Activated CD4-positive, alpha-beta T cell treated with anti-CD3 and anti-CD28 coated beads, Interleukin-2, Interleukin-6, amounts not matched to agents 100 ng/mL and 50 ng/mL, durations not matched to agents 16 hours and 8 hours (primary cell): ENCODE measurements at places on chromosomes 7 and 10.
A peak's percentile ranks its signal among the peaks of the same experiment; 100 is the strongest.

- DNase-seq = peak; percentile 35
Observed at GRCh38 chr7:22662036-22662435, 65.0 kb upstream of the IL6 start.

DNA sequence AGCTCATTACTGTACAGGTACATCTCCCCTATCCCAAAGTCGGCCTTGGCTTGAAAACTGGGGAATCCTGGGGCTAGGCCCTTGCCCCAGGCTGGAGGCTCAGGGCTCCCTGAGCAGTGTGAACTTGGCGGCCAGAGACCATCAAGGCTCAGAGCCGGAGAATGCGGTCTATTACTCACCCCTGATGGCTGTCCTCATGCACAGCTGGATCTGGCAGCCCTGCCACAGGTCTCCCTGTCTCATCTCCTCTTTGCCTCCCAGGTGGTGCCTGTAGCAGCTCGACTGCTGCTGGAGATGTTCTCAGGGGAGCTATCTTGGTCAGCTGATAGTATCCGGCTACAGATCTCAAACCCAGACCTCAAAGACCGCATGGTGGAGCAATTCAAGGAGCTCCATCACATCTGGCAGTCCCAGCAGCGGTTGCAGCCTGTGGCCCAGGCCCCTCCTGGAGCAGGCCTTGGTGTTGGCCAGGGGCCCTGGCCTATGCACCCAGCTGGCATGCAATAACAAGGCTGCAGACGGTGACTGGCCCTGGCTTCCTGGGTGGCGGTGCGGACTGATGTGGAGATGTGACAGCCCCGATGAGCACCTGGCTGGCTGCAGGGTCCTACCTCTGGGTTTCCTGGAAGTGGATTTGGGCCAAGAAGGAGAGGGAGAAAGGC lies 10.7 kb downstream of the IRF5 start:
- DNase-seq = no peak

DNA sequence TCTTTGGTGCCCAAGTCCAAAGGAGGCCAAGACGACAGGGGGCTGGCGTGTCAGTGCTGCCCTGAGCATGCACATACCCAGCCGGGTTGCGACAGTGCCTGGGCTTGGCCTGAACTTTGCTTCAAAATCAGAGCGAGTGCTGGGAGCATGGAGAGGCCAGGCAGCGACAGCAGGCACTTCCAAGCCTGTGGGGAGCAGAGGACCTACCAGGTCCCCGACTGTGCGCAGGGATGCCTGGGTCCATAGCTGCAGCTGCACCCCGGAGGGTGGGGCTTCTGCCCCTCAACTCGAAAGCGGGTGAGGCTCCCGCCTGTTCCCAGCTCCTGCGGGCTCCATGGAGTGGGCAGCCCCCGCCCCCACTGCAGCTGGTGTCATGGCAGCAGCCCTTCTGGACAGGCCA lies 79.1 kb downstream of the HDAC9 start:
- no peak for DNase-seq

DNA sequence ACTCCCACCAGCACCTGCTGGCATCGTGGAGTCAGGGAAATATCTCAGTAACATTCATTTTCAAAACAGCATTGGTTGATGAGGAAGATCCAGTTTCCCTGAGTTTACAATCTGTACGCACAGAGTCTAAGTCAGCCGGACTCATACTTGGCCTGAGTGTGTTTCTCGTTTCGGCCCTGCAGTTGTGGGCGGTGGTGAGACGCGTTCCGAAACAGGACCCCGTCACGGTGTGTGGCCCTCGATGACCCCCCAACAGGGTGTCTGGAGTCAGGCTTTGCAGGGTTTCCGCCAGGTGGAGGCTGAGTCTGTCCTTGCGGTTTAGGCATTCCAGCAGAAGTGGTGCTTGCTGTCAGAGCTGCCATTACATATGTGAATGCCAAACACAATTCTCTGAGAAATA lies 317.5 kb downstream of the DNAJB6 start:
- DNase-seq = no peak

- DNase-seq = no peak
Observed at GRCh38 chr10:128480601-128481000, 354.4 kb upstream of the MKI67 start.

DNA sequence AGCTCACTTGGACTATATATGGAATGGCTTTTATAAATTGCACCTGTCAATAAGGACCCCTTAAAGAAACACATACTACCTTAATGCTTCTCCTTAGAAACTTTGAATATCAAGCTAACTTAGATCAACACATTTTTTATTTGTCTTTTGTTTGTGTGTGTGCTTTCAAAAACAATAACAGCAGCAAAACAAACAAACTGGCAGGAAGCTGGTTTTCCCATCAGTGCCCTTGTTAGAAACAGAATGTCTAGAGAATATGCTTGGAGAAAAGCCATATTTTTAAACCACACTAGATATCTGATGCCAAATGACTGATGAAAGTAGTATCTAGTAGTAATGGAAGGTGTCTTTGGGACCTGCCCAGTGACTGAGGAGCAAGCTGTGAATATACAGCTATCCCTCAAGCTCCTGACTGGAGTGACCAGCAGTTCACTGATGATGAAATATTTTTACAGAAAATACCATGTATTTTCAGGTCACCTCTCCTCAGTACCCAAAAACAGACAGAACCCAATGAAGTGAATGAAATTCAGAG lies 1.0 kb downstream of the PDE1C start:
- DNase-seq = no peak

DNA sequence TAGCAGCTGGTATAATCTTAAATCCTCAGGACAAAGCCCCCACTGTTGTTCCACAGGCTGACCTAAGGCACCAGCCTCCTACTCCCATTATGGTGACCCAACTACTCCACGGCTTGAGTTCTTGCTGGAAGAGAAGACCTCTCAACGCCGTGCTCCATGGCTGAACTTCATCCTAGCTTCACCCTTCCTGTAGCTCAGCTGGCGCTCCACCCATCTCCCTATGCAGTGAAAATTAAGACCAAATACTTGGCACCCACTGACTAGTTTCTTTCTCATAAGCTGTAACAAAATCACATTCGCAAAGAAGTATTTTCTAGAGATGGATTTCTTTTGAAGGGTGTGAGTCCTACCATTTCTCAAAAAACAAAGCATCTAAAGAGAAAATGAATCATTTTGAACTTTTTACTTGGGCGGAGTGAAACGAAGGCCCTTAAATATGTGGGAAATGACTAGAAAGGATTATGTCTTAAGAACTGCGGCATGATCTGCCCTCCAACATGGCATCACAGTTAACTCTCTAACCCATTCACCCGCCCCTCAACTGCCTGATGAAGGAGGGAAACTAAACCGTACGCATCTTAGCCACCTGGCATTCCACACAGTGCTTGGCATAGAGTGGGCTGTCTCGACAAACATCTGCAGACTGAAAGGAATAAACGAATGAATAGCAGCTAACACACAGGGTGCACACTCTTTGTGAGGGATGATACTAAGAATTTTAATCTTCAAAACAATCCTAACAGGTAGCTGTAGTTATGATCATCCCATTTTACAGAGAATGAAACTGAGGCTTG lies 32.7 kb downstream of the GFRA1 start:
- DNase-seq = no peak

DNA sequence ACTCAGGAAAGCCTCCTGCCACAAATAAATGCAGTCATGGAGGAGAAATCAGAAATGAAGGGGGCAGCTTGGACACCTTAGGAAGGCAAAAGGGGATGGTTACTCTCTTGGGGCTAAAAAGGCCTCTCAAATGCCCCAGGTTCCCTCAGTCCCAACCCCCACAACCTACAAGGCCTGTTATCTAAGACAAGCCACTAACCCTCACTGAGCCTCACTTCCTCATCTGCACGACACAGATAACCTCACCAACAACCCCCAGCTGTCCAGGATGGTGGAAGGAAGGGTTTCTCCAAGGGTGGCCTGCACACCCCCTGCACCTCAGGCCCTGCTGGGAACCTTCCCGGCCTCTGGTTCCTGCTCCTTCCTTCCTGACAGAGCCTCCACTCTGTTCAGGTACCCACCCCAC lies 29.2 kb downstream of the SORBS1 start:
- no peak for DNase-seq
